Stimulated activated CD8-positive, alpha-beta memory T cell treated with anti-CD3 and anti-CD28 coated beads, Interleukin-4, amount 100 ng/mL, for 24 hours (primary cell): ENCODE measurements at places on chromosomes 6 and 20.

GRCh38 chr6:7445885-7446461 is 56.4 kb downstream of the RIOK1 start:
- DNase-seq: no peak

DNA sequence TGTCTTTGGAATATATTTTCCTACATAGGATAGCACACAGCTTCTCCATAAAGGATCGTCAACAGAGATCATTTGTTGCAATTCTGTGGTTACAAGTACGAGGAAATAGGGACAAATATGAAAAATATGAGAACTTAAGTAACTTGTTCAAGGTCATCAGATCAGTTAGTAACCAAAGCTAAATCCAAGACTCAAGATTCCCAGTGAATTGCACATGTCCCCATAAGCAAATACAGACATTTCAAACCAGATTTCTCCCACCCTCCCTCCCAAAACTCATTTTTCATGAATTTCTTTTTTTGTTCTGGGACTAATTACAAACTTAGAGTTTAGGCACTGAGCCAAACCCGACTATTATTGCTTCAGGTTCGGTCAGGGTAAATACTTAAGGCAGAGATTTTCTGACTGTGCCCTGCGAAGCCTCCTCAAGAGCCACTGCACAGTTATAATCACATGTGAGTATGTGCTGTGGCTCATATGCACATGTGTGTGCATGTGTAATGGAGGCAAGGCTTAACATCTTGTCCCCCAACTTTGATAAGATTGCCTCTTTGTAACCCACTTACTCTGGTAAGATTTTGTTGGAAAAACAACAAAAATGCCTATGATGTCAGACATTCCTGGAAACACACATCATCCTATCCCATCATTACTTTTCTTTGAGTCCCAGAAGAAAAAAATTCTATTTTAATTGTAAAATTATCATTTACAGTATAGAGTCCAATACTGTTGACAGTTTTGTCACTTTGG is 216.2 kb downstream of the CD83 start:
- no peak for DNase-seq

- DNase-seq: no peak
Observed at GRCh38 chr6:26249957-26250697, 114.9 kb upstream of the BTN3A2 start.

DNA sequence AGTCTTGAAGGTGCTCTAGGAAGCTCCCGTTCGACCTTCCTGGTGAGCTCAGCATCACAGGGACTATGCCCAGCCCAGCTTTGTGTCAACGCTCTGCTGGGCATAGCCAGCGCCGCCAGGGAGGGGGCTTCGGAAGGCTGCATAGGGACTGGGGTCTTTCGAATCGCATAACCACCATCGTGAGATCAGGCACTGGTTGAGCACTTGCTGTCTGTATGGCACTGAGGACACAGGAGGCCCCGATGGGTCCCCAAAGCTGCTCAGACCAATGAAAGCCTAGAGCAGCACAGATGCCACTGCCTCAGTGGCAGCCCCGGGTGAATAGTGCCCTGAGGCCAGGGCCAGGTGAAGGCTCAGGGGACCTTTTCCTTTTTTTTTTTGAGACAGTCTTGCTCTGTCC is 96.7 kb downstream of the TAF4 start:
- no peak for DNase-seq

DNA sequence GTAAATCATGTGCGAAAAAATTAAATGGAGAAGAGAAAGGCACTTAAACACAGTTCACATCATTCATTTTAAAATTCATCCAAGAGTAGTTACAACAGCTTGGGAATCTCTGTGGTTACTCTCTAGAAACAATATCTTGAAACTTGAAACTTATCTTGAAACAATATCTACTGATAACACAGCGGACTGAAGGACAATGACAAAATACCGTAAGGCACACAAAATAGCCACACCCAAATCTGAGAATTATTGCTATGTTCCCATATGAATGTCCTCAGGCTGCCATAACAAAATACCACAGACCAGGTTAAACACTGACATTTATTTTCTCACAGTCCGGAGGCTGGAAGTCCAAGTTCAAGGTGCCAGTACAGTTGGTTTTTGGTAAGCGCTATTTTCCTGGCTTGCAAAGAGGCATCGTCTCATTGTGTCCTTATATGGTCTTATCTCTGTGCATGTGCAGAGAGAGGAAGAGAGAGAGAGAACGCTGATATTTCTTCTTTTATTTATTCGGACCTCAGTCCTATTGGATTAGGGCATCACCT is 122.5 kb upstream of the BTBD3 start:
- no peak for DNase-seq

DNA sequence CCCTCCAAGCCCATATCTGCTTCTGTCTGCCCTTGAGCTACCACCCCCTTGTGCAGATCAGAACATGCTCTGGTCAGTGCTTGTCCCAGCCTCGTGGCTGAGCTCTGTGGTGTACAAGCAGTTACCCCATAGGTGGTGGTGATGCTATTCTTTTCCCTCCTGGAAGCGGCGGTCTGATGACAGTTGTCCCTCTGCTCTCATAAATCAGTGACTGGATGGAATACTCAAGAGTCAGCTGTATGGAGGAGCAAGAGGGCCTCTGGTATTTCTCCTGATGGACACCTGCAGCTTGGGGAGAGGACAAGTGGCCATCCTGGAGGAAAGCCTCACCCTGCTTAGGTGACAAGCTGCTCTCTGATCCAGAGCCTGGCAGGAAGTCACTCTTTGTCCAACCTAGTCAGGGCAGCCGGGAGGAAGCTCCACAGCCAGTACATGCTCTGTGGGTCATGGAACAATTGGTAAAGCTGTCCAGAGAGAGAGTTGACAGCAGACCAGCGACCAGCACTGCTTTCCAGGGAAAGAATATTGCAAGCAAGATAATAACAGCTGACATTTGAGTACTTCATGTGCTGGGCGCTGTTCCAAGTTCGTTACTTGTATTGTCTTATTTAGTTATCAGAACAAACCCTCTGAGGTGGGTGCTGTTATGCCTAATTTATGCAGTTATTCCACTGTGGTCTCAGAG is 47.1 kb downstream of the SCAND1 start:
- no peak for DNase-seq
